ENCODE measurements at places on chromosomes 5 and 9.

DNA sequence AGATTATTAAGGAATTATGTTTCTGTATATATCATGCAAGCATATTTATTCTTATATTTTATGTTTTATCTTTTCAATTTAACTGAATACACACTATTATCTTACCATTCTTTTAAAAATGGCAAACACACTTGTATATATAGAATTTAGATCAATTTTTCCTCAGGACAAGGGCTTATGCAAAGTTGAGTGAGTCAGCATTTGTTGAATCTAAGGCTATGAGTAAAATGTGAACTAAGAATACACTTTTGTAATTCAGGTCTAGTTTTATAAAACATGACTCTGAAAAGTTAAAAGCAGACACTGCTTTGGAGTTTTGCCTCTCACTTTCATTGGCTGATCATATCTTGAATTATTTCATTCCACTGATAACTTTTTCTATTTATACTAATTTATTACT, 127.8 kb downstream of the FOCAD start:
- DNase-seq, result no peak

GRCh38 chr5:110853267-110853666, 114.5 kb downstream of the SLC25A46 start:
- no peak for DNase-seq

- no peak for DNase-seq
These were observed 195.4 kb downstream of the ADAMTS12 start for GRCh38 chr5:33696411-33696810.

GRCh38 chr5:65986796-65987195, 60.4 kb downstream of the ERBIN start:
- DNase-seq, result no peak

GRCh38 chr9:75130621-75131230, 42.4 kb downstream of the OSTF1 start:
- no peak for DNase-seq

DNA sequence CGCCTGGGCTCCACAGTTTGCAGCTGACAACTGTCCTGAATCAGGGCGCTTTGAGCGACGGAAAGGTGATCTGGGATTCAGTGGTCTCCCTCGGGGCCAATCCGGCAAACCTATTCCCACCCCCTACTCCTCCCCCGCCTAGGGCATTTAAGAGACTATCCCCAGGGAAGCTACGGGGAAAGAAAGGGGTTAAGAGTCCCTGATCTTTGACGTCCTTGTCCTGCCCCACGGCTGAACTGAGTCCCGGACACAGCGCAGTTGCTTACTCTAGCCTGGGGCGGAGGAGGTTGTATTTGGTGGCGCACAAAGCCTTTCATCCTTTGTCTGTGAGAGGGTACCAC, 3.4 kb downstream of the RORB start:
- DNase-seq, result no peak

- DNase-seq, result no peak
These were observed 237.2 kb downstream of the TRPM3 start for GRCh38 chr9:70883963-70884793.

DNA sequence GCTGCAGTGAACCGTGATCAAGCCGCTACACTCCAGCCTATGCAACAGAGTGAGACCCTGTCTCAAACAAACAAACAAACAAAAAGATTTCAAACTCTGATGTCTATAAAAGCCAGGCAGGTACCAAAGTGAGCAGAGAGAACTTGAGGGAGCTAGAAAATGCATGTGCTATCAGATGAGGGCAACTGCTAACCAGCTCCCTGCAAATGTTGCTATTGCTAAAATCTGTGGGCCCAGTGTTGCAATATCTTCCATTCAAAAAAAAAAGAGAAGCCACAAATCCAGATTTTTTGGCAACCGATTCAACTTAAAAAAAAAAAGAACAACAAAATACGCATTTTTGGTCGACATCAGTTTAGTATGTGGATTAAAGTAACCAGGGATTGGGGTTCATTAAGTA, 5.5 kb downstream of the UBE2D2 start:
- no peak for DNase-seq

DNA sequence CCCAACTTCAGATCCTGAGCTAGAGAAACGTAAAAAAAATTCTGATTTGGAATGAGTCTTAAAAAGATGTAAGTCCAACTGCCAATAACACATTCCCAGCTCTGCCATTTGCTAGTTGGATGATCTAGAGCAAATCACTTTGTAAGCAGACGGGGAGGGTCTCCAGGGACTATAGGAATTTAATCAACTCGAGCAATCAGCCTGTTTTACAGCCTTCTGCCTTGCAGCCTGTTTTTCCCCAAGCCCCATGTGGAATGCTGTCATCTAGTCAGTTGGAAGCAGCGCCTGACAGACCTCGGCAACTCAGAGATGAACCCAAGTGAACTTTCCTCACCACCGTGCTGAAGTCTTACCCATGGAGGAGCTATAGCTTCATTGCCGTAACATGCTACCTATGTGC, 34.8 kb upstream of the HRH2 start:
- DNase-seq, result no peak

DNA sequence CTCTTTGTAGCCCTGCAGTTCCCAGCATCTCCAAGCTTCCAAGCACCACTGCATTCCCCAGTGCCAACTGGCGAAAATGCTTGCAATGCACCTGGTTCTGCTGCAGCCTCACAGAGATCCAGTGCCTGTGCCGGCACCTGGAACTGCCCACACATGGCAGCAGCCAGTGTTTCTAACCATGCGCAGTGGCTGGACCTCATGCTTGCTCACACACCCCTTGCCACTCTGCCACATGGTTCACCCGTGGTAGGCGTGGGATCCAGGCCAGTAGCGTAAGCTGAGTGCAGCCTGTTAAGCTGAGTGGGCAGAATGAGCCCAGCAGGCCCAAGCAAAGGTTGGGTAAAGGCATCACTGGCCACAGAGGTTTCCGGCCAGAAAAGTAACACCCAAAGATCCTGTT, 214.1 kb upstream of the VLDLR start:
- no peak for DNase-seq

DNA sequence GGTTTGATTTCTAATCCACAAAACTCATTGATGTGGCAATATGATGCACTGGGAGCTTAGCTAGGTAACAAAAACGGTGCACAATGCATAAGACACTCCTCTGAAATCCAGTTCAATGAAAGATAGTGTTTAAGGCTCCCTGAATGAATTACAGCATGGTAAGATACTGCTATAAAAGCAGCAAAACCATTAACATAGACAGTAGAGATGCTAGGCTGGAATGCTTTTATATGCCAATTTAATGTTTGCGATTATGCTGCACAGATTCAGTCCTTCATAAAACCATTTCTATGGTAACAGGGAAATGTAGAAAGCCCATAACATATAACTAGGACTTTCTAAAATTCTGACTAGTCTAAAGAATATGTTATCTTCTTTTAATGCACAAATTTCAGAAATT, 180.8 kb upstream of the NUDT12 start:
- DNase-seq, result no peak

DNA sequence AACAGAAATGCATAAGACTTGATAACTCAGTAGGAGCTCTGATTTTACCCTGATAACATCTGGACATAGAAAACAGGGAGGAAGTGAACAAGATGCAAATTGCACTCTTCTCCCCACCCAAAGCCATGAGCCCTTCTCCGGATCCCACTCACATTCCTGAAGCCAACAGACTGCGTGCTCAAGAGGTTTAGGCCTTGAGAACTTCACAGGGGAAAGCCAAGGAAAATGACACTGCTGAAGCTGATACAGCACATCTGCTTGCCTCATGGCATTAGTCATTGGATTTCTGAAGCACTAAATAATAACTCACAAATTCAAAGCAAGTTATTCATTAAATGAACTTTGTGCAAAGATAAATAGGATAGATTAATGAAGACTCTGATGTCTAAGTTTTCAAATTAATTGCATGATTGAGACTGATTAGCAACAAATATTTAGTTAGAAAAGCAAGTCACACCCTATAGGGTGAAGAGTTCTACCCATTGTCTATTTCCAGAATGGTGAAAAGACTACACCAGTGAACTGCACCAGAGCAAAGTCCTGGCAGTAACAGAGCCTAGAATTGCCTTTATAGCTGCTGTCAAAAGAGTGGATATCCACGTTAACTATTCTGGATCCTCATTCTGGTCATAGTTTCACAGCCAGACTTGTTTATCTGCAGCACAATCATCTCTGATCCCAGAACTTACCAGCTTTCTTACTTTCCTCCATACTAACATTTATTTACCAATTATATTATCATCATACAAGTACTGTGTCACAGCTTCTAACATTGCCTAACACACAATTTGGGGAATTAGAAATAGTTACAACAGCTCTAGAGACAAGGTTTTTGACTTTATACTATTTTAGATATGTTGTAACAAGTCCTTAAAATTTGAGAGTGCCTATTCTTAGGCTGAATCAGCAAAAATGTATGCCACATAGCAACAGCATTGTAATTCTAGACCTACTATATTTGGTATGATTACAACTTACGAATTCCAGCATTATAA, 432.1 kb upstream of the RGMB start:
- no peak for DNase-seq

DNA sequence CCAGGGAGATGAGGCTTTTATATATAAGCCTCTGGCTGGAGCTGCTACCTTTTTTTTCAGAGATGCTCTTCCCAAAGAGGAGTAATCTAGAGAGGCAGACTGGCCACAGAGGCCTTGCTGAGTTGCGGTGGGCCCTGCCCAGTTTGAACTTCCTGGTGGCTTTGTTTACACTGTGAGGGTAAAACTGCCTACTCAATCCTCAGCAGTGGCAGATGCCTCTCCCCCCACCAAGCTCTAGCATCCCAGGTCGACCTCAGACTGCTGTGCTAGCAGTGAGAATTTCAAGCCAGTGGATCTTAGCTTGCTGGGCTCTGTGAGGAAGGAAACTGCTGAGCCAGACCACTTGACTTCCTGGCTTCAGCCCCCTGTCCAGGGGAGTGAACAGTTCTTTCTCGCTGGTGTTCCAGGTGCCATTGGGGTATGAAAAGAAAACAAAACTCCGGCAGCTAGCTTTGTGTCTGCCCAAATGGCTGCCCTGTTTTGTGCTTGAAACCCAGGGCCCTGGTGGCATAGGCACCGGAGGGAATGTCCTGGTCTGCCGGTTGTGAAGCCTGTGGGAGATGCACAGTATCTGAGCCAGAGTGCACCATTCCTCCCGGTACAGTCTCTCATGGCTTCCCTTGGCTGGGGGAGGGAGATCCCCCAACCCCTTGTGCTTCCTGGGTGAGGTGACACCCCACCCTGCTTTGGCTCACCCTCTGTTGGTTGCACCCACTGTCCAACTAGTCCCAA, 219.5 kb upstream of the IZUMO3 start:
- no peak for DNase-seq

DNA sequence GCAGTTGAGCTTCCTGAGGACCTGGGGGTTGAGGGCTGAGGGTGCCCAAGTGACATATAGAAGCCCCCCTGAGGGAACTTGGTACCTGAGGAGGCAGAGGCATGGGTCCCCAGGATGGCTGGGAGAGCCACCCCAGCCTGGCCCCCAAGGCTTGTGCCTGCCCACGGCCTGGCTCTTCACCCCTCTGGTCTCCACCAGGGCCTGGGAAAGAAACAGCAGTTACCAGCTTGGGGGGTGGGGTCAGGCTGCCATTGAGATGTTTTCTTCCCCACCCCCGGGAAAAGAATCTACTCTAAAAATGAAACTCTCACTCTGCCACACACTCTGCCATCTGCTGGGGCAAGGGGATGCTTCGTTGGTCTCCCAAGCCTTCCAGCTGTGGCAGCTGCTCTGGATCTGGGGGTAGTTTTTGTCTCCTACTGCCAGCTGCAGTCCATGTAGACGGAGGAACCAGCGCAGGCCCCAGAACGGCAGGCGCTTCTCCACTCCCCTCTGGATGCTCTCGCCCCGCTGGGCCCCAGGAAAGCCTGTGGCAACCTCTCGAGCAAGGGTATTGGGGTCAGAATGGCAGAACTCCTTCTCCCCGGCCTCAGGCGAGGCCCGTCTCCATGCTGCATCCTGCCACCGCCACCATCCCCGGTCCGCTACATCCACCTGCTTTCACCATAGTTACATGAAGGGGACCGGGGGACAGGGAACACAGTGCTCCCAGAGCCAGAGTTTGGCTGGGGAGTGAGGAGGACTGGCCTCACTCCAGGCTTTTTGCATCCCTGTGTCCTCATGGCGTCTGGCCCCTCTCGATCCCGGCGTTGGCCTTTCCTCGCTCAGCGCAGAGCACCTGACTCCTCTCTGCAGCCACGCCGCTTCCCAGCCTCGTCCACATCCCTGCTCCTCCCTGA, 123.5 kb downstream of the DAB2IP start:
- no peak for DNase-seq

- DNase-seq, result no peak
These were observed 72.2 kb upstream of the IL6ST start for GRCh38 chr5:56066931-56067450.

GRCh38 chr5:149485655-149486615, 65.3 kb downstream of the CSNK1A1 start:
- DNase-seq, result peak; percentile 75

DNA sequence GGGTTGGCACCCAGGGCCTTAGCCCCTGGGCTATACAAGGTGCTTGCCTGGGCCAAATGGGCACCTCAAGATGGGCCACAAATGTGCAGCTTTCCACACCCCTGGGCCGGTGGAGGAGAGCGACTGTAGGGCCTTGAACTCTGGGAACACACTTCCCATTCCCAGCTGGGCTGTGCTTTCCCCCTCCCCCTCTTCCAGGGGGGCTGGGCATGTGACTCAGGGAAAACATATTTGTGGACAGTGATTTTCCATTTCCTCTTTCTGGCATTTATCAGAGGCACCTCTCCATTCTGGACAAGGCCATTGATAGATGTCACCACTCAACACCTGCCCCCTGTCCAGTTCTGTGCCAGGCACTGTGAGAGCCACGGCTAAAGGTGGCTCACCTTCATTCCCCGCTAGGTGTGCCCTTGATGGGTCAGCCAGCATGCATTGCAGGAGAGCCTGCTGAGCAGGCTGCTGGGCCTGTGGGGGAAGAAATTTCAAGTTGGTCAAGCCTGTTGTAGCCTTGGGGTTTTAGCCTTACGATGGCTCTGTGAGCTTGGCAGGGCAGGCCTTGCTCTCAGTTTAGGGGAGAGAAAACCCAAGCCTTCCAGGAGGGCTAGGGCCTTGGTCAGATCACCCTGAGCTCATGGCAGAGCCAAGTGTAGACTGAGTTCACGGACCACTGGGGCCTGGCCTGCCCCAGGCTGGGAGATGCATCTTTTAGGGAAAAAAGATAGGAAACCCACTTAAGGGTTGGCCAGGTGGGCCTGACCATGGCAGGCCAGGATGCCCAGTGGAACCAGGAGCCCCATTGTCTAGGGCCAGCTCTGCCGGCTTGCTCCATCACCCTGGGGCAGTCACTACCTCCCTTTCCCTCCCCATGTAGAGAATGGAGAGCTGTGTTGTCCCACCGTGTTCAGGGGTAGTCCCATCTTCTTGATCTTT, 113.9 kb downstream of the DAB2IP start:
- no peak for DNase-seq

GRCh38 chr9:127065592-127065991, 56.8 kb downstream of the ANGPTL2 start:
- no peak for DNase-seq

GRCh38 chr9:26357803-26358344, 534.7 kb downstream of the CAAP1 start:
- DNase-seq, result peak; percentile 82

GRCh38 chr5:151094852-151095245, 14.0 kb upstream of the TNIP1 start:
- no peak for DNase-seq

GRCh38 chr9:19946441-19947109, 157.7 kb upstream of the SLC24A2 start:
- DNase-seq, result no peak

GRCh38 chr9:68781928-68782327, 76.9 kb downstream of the PIP5K1B start:
- no peak for DNase-seq

Data from NCI-H2029 treated with DMSO at 0.1 percent for 48 hours (cell line).